ENCODE measurements at places on chromosomes 12 and 14.

GRCh38 chr12:63816031-63816430 is 28.5 kb upstream of the SRGAP1 start:
- H3K4me1 ChIP-seq, result peaks cover 5% of the 10 kb centered on the region
- H3K36me3 ChIP-seq, result no peaks in the 10 kb centered on the region
- H3K27me3 ChIP-seq, result no peaks in the 10 kb centered on the region
- no peak overlapping the region for H3K4me3 ChIP-seq
- DNase-seq, result no peak

GRCh38 chr14:21049271-21049673 is 7.1 kb downstream of the RNASE7 start:
- DNase-seq, result no peak
- no peak overlapping the region for H3K27ac ChIP-seq
- H3K36me3 ChIP-seq, result no peaks in the 10 kb centered on the region
- peaks cover 28% of the 10 kb centered on the region for H3K27me3 ChIP-seq
- H3K4me1 ChIP-seq, result no peaks in the 10 kb centered on the region

DNA sequence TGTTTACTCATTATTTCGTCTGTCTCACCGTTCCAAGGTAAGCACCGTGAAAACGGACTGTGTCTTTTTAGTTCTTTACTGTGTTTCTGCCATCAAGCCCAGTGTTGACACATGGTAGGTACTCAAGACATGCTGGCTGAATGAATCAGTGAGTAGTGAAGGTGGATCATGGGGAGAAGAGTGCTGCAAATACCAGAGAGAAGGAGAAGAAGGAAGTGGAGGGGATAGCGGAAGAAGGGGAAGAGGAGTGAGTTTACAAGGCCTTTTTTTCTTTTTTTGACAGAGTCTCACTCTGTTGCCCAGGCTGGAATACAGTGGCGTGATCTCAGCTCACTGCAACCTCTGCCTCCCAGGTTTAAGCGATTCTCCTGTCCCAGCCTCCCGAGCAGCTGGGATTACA is 54.6 kb downstream of the ETV6 start:
- peaks cover 12% of the 10 kb centered on the region for H3K36me3 ChIP-seq
- no peaks in the 10 kb centered on the region for H3K27me3 ChIP-seq
- H3K27ac ChIP-seq, result no peak overlapping the region
- no peak overlapping the region for H3K4me3 ChIP-seq
- peaks cover 9% of the 10 kb centered on the region for H3K4me1 ChIP-seq
- no peak for DNase-seq

DNA sequence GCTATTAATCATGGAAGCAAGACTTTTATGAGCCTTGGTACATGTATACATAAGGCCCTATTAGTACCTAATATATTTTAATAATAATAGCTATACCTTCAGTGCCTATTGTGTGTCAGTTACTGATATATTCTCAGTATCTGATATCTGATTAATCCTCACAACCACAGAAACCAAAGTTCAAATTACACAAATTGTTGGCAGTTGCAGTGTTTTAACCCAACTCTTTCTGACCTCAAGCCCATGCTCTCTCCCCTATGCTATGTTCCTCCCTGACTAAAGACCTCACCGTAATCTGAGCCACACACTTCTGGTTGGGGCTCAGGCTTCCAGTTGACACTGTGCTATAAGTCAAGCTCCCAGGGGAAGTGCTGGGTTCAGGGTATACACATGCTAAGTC is 214.4 kb downstream of the SPTSSA start:
- H3K4me1 ChIP-seq, result no peaks in the 10 kb centered on the region
- no peak for DNase-seq
- no peak overlapping the region for H3K27ac ChIP-seq
- H3K36me3 ChIP-seq, result no peaks in the 10 kb centered on the region

GRCh38 chr12:98308141-98308540 is 207.2 kb upstream of the TMPO start:
- no peaks in the 10 kb centered on the region for H3K4me1 ChIP-seq
- DNase-seq, result no peak
- H3K36me3 ChIP-seq, result no peaks in the 10 kb centered on the region
- no peaks in the 10 kb centered on the region for H3K27me3 ChIP-seq
- H3K27ac ChIP-seq, result no peak overlapping the region

DNA sequence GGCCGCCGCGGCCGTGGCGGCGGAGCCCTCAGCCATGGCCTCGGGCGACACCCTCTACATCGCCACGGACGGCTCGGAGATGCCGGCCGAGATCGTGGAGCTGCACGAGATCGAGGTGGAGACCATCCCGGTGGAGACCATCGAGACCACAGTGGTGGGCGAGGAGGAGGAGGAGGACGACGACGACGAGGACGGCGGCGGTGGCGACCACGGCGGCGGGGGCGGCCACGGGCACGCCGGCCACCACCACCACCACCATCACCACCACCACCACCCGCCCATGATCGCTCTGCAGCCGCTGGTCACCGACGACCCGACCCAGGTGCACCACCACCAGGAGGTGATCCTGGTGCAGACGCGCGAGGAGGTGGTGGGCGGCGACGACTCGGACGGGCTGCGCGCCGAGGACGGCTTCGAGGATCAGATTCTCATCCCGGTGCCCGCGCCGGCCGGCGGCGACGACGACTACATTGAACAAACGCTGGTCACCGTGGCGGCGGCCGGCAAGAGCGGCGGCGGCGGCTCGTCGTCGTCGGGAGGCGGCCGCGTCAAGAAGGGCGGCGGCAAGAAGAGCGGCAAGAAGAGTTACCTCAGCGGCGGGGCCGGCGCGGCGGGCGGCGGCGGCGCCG is 381 bp downstream of the YY1 start:
- peaks cover 63% of the 10 kb centered on the region for H3K4me1 ChIP-seq
- peak; percentile 50 for DNase-seq
- peak overlapping the region; percentile 80 for H3K4me3 ChIP-seq
- H3K27ac ChIP-seq, result peak overlapping the region; percentile 92
- H3K36me3 ChIP-seq, result peaks cover 51% of the 10 kb centered on the region

DNA sequence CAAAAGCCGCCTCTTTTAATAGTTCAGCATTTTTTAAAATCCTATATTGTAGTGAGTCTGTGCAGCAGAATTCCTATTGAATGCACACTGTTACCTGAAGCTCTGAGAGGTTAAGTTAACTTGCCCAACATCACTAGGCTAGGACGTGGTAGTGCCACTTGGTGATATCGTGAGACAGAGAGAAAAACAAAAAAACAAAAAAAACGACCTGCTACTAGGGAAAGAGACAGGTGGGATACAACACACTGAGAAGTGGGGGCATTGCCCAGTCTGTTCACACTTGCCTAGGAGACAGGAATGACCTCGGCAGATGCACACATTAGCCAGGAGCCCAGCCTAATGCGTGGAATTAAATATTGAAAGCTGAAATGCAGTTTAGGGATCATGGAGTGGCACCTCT is 129.7 kb upstream of the CCND2 start:
- H3K36me3 ChIP-seq, result peaks cover 16% of the 10 kb centered on the region
- H3K27ac ChIP-seq, result peak overlapping the region; percentile 72
- DNase-seq, result peak; percentile 40
- no peak overlapping the region for H3K4me3 ChIP-seq

DNA sequence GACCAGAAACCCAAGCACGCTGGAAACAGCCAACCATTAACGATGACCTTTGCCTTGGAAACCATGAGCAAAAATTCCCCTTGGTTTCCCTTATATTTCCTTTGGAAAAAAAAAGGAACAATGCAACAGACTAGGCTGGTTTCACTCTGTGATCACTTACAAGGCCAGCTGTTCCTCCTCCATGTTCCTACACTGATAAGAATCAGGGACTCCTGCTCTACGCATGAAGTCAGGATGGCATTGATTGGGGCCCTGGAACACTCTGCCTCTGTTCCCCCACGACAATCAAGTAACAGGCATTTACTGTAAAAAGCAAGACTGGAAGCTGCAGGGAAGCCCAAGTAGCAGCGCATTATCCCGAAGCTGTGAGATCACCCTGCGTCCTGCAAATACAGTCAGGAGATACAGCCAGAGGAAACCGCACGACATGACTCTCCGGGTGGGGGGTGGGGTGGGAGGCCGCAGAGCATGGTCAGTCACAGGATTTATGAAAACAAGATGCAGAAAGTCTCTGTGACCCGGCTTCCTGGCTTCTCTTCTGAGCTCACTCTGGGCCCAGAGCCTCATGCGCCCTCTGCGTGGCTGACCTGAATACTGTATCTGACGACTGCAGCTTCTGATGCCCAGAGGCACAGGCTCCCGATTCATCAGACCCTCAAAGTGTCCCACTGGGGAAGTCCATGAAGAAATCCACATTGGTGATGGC is 31.1 kb downstream of the SSH1 start:
- DNase-seq, result no peak
- H3K27ac ChIP-seq, result no peak overlapping the region
- peaks cover 36% of the 10 kb centered on the region for H3K4me1 ChIP-seq
- H3K36me3 ChIP-seq, result peaks cover 19% of the 10 kb centered on the region
- H3K4me3 ChIP-seq, result no peak overlapping the region
- H3K27me3 ChIP-seq, result no peaks in the 10 kb centered on the region

DNA sequence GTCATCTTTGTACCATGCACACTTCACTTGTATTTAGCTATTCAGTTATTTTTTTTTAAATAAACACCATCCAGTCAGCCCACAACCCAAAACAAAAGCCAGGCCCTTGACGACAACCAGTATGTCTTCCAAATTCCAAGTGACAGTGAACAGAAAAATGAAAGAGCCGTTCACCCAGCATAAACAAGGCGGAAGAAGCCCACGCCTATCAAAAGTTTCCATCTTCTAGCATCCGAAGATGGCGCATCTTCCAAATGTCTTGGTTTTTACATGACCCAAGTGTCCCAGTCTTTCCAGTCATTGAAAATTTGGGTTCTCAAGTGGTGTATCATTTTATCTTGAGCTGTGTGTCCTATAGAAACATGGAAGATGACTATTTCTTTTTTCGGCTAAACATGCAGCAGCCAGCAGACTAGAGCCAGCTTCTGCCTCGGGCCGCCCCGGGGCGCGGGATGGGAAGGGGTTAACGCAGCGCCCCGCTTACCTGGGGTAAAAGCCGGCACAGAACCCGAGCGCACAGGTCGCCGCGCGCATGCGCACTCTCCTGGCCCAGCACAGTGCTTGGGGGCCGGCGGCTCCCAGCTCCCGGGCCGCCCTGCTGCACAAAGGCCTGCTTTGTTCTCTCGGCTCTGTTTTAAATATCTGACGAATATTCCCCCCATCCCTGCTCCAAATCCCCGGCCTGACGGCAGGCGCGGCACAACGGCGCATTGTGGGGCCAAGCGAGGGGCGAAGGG is 164.8 kb downstream of the ZFP36L1 start:
- H3K36me3 ChIP-seq, result no peaks in the 10 kb centered on the region
- H3K27me3 ChIP-seq, result peaks cover 49% of the 10 kb centered on the region
- H3K4me3 ChIP-seq, result peak overlapping the region; percentile 60
- DNase-seq, result peak; percentile 48

DNA sequence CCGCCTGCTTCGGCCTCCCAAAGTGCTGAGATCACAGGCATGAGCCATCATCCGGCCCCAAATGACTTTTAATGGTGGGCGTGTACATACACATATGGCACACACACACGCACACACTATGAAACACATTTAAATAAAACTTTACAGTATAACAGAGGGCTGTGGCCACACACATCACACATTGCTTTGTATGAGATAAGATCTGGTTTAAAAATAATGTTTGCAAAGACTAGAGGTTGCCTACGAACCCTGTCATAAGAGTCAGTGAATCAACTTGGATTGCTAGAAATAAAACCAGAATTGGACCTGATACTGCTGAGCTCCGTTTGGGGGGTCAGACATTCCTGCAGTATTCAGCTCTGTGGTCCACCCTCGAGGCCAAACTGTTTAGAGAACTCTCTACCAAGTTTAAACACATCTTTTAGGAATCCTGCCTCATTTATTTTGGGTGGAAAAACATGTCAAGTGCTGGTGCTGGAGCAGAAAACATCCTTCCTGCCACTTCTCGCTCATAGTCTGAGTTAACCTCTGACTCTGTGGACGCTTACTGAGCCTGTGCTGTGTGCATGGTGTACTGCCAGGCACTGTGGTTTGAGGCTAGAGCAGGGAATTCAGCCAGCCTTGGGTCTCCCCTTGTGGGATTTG is 47.8 kb upstream of the EML1 start:
- peaks cover 17% of the 10 kb centered on the region for H3K4me1 ChIP-seq
- peaks cover 48% of the 10 kb centered on the region for H3K27me3 ChIP-seq
- no peak overlapping the region for H3K4me3 ChIP-seq

DNA sequence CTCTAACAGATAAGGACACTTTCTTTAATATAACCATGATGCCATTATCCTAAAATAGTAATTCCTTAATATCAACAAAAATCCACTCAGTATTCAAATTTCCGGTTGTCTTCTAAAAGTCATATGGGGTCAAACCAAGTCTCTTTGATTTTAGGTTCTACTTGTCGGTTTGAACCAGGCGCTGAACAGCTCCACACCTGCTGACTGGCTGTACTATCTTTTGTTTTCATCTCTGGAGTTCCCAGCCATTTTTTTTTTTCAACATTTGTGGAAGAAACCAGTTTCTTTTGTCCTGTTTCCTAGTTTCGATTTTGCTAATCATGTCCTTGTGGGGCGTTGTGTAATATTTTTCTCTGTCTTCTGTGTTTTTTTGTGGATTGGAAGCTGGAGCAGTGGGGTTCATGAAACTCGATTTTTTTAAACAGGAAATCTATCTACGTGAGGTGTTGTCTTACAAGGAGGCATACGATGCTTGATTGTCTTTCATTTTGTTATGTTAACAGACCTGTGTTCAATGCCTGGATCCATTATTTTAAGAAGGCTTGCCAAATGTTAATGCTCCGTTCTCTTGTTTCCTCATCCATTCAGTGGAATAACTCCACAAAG is 50.2 kb downstream of the FZD10 start:
- H3K27me3 ChIP-seq, result peaks cover 5% of the 10 kb centered on the region
- no peaks in the 10 kb centered on the region for H3K36me3 ChIP-seq
- no peaks in the 10 kb centered on the region for H3K4me1 ChIP-seq
- H3K27ac ChIP-seq, result no peak overlapping the region
- no peak for DNase-seq

- H3K4me3 ChIP-seq, result no peak overlapping the region
- no peaks in the 10 kb centered on the region for H3K4me1 ChIP-seq
- peaks cover 22% of the 10 kb centered on the region for H3K27me3 ChIP-seq
- DNase-seq, result no peak
- H3K36me3 ChIP-seq, result no peaks in the 10 kb centered on the region
- no peak overlapping the region for H3K27ac ChIP-seq
These were observed 28.5 kb upstream of the NFYB start for GRCh38 chr12:104166465-104166864.

DNA sequence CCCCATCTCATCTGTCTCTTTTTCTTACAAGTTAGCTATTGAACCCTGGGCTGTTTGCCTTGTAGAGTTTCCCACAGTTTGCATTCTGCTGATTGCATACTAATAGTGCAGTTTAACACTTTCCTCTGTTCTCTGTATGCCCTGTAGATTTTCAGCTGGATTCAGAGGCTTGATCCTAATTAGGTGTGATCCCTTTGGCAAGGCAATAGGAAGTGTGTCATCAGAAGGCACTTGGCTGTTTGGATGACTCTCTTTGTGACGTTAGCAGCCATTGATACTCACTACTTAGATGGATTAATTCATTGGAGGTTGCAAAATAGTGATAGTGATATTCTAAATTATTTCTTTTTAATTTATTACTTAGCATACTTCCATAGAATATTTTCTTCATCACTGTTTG is 33.6 kb downstream of the FUT8 start:
- no peak overlapping the region for H3K4me3 ChIP-seq
- H3K27ac ChIP-seq, result no peak overlapping the region
- H3K36me3 ChIP-seq, result peaks cover 52% of the 10 kb centered on the region
- no peaks in the 10 kb centered on the region for H3K27me3 ChIP-seq
- H3K4me1 ChIP-seq, result peaks cover 31% of the 10 kb centered on the region
- DNase-seq, result no peak
